ENCODE measurements at places on chromosomes 1 and 21. TPM values are rescaled to one million over a fixed set of nuclear protein-coding genes. Genes with fewer than 3 reads are reported as not detected.

The C1orf141 gene
- 0.25 TPM for total RNA-seq

DNA sequence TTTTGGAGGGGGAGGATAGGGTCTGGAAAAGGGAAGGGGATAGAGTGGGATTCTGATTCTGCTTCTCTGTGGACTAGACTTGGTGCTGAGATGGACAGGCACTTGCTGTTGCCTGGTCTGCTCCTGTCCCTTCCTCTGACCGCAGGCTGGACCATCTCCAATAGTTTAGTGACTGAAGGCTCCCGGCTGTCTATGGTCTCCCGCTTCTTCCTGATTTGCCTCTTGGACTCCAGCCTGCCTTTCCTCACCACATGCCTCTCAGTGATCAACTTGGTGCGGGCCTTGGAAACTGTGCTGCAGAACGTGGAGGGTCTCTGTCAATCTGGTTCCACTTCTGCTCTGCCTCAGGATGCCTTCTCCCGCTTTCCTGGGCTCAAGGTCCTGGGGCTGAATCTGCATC lies 6.3 kb upstream of the ZSCAN20 start:
- no peak for DNase-seq

The FMO4 gene
- total RNA-seq, result 2.1 TPM

GRCh38 chr1:111085676-111086075 lies 54.2 kb downstream of the DRAM2 start:
- no peak for DNase-seq

The CRABP2 gene
- total RNA-seq, result 0.72 TPM

The CEPT1 gene
- 30.3 TPM for total RNA-seq

The REN gene
- total RNA-seq, result not detected

- peak; percentile 20 for DNase-seq
Measured at GRCh38 chr1:109466452-109467300, at the start of gene SYPL2. TSS of gene SYPL2 (plus strand) at chr1:109466546. CDS start at chr1:109466844, 298 bp downstream.

DNA sequence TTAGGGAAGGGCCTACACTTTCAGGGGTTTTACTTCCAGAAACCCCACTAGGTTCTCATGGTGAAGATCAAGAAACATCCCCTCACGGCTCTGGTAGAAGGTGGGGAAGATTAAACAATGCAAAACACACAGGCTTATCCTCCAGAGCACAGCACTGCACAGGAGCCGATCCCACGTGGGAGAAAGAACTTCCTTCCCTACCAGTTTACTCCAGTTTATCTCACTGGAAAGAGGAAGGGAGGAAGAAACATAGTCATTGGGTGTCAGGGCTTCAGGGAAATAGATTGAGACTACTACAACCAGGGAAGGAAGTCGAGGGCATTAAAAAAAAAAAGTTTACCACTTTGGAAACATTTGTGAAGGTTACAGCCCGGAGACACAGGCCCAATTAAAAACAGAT lies 164.4 kb downstream of the NTPCR start:
- no peak for DNase-seq

The RPE65 gene
- not detected for total RNA-seq

DNA sequence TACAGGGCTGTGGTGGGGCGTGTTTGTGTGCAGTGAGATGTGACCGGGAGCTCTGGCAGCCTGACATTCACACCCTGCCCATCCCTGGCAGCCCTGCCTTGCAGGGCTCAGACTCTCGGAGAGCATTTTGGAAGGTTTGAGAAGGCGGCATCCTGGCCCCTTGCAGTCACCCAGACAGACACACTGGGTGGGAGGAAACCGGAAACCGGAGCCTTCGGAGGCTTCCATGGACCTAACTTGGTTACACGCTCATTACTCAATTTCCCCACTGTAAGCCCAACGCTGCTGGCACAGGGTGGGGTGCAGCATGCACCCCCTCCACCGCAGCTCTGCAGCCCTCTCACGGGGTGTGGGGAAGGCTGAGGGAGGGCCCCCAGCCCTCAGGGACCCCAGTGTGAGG lies 22.2 kb upstream of the RSPO1 start:
- DNase-seq, result no peak

DNA sequence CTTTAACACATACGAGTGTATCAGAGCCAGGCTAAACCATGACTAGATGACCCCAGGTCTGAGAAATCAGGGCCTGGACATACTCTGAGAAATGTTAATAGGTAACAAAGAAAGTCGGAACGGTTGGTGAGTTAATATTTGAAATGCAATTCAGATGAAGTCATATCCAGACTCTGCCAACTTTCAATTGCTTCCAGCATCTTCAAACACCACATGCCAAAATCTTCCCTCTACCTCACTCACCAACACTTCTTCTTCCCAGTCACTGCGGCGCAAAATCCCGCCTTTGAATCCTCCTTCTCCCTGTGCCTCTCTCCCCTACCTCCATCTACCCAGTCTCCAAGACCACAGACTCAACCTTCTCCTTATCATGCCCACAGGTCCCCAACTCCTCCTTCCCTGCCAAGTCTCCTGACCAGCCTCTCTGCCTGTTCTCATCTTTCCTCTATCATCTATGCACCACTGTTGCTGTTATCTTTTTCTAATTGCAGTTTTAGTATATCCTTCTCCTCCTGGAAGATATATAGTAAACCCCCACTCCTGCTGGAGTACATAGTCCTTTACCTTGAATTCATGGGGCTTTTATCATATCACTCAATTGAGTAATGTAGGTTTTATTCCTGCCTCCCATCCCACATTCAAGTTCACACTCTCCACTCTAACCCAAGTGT lies 41.3 kb downstream of the ZBTB18 start:
- no peak for DNase-seq

- no peak for DNase-seq
Measured at GRCh38 chr1:41328780-41329640, 32.2 kb upstream of the FOXO6 start.

The EPHA2 gene
- 0.54 TPM for total RNA-seq

GRCh38 chr1:177783051-177783450 lies 186.8 kb downstream of the SEC16B start:
- DNase-seq, result no peak

- DNase-seq, result no peak
Measured at GRCh38 chr1:1809489-1809888, 31.2 kb upstream of the NADK start.

Measured in activated naive CD4-positive, alpha-beta T cell treated with anti-CD3 and anti-CD28 coated beads for 36 hours (primary cell).